GM18507 (cell line): ENCODE measurements at places on chromosomes 13 and 19.

DNA sequence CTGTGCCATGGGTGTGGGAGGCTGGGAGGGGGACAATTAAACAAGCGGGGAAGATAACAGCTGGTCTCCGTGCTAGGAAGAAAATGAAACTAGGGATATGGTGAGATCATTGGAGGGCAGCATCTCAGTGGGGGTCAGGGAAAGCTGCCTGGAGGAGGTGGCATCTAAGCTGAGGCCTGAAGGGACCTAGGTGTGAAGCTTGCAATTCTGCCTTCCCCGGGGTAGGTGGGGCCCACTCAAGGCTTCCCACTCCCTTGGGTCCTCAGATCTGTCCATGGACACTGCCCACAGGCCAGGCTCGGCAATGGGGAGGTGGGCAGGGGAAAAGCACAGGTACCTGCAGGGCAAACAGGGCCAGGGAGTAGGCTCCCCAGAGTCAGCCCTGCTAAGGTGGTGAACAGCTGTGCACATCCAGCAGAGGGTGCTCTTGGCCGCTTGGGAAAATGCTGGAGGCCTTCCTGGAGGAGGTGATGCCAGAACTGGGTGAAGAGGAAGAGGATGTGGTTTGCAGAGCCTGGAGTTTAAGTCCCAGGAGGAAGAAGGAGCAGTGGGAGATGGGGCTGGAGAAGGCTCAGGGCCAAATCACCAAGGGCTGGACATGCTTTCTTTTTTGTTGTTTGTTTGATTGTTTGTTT is 25.7 kb upstream of the CCNE1 start:
- DNase-seq: no peak

GRCh38 chr13:98761126-98761985 is 8.9 kb upstream of the SLC15A1 start:
- no peak for DNase-seq

- no peak for DNase-seq
Measured at GRCh38 chr13:28485996-28486543, 8.9 kb downstream of the FLT1 start.

- DNase-seq: no peak
Measured at GRCh38 chr13:44752164-44752563, 176.0 kb upstream of the TSC22D1 start.

DNA sequence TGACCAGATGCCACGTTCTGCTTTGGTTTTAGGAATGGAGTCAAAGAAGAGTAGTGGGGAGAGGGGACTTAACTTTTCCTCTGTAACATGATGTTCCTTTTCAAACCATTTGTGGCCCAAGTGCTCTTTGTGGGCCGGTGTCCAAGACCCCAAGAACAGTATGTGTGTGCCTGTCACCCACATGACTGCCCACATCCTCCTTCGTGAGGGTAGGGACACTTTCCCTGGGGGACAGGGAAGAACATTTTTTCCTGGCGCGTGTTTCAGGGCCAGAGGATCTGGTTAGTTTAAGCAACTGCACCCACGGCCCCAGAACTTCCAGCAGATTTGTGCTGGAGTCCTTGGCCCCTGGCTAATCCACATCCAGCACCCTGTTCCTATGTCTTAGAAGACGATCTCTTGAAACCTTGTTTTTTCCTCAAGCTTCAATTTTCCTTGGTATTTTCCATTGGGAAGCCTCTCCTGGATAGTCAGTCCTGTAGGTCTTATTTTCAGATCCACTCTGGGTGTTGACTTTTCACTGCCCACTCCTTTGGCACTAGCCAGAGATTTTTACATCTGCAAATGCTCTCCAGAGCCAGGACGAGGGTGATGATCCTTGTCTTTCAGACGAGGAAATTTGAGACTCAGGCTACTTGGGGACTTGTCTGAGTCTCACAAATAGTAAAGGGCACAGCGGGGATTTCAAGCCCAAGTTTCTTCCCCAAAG is 10.8 kb upstream of the CCDC97 start:
- DNase-seq: no peak

GRCh38 chr19:37691881-37692504 is 27.6 kb downstream of the ZNF607 start:
- peak; percentile 8 for DNase-seq

GRCh38 chr13:109309625-109310363 is 476.6 kb downstream of the IRS2 start:
- no peak for DNase-seq
